Right ventricle myocardium superior (tissue), 1 donor: ENCODE measurements at places on chromosomes 12 and 14. TPM values are rescaled to one million over a fixed set of nuclear protein-coding genes. Genes with fewer than 3 reads are reported as not detected.

Gene ENDOU
- total RNA-seq: 0.11 TPM

GRCh38 chr12:73361156-73361863, 1089.1 kb downstream of the TRHDE start:
- no peak for DNase-seq

- no peak for DNase-seq
Observed at GRCh38 chr12:109925185-109925840, 25.2 kb downstream of the TCHP start.

Gene GALNT9
- not detected for total RNA-seq

Gene GLIPR1L2
- 2.4 TPM for total RNA-seq

Gene SIX1
- total RNA-seq: not detected

DNA sequence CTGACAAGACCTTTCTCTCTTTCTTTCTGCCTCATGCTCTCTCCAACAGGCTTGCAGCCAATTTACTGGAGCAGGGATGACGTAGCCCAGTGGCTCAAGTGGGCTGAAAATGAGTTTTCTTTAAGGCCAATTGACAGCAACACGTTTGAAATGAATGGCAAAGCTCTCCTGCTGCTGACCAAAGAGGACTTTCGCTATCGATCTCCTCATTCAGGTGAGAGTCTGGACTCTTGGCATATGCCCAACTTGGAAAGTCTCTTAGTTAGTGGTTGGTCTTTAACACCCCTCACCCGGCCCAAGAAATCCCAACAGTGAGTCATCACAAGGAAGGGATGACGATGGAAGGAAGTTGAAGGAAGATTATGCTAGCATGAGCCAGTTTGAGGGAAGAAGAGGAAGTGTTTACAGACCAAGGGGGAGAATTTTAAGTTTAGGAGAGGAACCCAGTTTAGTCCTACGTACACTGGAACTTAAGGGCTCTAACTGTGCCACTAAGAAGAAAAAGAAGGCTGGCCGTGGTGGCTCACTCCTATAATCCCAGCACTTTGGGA, 189.7 kb downstream of the ETV6 start:
- no peak for DNase-seq

DNA sequence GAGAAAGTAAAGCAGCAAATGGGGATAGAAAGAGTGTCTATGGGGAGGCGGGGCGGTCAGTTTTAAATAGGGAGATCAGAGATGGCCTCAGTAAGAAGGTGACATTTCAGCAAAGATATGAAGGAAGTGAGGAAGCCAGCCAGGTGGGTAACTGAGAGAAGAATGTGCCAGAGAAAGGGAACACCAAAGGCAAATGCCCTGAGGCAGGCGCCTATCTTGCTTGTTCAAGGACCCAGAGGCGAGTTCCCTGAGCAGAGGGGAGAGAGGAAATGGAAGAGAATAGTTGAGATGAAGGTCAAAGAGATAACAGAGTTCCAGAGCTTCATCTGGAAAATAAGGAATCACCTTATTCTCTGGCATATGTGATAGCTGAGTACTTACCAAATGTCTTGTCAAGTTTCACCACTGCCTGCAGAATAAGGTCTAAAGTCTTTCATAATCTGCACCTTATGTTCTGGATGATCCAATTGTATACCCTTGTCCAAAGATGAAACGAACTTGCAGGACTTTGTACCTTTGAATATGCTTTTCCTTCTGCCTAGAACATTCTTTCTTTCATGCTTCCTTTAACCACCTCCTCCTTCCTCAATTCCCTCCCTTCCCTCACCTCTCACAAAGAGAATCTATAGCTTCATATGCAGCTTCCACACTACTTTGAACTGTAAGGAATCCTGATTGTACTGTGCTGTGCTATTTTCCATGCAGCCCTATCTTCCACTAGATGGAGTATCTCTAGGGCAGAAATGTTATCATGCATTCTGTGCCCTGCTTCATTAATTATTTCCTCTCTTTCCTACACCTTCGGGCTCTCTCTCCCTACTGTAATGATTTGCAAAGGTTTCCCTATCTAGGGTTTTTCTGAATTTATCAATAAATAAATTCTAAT, 38.5 kb downstream of the GNPTAB start:
- no peak for DNase-seq

DNA sequence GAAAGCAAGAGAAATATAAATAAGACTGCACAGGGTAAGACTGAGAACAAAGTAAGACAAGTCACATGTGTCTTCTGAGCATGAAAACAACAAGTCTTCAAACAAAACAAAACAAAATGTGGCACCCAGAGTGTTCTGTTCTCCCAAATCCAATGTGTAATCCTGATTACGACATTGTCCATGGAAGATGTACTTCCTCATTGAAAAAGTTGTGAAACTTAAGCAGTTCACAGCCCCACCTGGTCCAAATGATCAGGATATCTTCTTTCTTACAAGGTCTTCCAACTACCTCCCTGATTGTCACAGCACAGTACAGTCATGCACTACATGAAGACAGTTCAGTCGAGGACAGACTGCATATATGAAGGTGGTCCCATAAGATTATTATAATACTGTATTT, 23.3 kb upstream of the NEK9 start:
- DNase-seq: no peak

DNA sequence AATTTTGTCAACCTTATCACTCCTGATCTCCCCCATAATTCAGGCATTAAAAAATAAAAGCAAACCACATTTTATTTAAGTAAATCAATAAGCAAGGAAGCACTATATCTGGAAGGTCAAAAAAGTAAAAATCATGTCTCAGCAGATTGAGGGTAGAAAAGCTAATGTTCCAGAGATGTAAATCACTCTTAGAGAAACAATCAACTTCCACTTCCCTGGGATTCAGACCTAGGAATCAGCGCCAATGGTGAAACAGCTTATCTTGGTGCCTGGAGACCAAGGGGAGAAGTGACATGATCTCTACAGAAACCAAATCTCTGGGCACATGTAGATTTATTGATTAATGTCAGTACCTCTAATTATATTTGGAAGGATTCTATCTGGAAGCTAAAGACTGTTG, 10.9 kb upstream of the SNX6 start:
- DNase-seq: no peak

DNA sequence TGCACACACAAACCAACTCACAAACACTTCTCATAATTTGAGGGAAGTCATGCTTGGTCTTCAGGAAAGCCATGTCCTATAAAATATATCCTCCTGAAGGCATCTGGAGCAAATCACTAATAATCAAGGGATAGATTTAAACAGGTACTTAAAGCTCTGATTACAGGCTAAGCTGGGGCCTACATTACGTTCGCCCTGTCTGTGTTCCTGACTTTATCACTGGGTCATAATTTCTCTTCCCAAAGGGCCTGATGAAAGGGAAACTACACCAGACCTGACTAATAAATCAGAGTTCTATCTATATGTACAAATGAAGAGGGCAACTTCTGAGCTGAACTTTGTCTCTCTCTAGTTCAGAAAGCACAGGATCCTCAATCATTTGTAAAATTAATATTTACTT, 43.9 kb upstream of the RASSF8 start:
- no peak for DNase-seq

Gene ANKLE2
- 25.6 TPM for total RNA-seq

Gene MMP19
- total RNA-seq: 3.4 TPM

GRCh38 chr12:22689876-22690275, 64.9 kb downstream of the ETNK1 start:
- DNase-seq: no peak

Gene TSPAN9
- 156 TPM for total RNA-seq
